ENCODE measurements at places on chromosomes 12 and 14.

DNA sequence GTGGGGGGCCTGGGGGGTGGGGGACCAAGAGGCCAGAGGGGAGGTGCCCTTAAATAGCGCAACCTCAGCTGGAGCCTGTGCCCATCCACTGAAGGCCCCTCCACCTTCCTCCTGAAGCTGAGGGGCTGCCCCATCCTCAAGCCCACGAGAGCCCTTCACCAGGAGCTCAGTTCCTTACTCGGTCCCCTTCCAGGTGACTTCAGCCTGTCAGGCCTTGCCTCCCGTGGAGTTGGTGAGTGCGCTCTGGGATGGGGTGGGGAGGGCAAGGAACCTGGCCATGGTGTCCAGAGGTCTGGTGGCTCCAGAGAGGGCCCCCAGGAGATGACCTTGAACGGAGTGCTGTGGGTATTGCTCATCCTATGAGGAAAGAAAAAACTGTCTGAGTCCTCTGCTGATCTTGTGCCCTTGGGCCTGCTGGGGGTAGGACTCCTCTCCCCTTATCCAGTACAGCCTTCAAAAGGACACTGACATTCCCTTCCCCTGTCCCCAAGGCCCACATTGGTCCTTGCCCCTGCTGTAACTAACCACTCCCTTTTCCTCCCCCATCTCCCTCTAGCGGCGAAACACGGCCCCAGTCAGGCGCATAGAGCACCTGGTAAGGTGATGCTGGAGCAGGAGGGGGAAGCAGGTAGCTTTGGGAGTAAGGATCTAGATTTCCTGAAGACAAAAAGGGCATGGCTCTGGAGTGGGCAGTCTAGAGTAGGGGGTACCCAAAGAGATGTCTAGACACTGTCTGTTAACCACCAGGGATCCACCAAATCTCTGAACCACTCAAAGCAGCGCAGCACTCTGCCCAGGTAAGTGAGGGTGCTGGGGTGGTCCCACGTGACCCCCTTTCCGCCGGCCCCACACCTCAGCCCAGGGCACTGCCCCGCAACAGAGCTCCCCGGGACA, 3.6 kb downstream of the TNS2 start:
- peak; percentile 94 for DNase-seq

- no peak for DNase-seq
Observed at GRCh38 chr12:105060715-105061378, 23.4 kb downstream of the ALDH1L2 start.

- no peak for DNase-seq
Observed at GRCh38 chr14:95490727-95491451, 25.6 kb downstream of the SYNE3 start.

- DNase-seq, result no peak
Observed at GRCh38 chr12:68264857-68265256, 11.5 kb upstream of the IL22 start.

- no peak for DNase-seq
Observed at GRCh38 chr14:32571995-32572866, 243.1 kb downstream of the AKAP6 start.

- DNase-seq, result peak; percentile 93
Observed at GRCh38 chr14:99245564-99246511, 26.2 kb downstream of the BCL11B start.

DNA sequence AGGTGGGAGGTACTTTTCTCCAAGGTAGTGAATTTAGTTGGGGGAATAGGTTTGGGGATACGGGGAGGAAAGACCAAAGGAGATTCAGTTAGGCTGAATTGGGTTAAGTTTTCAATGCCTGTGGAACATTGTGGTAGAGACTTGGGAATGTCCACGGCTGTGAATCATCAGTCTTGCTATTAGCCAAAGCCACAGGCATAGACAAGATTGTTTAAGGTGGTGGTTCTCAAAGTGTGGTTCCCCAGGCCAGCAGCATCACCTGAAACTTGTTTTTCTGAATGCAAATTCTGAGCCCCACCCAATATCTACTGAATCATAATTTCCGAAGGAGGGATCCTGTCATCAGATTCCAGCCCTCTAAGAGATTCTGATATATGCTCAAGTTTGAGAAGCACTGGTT, 316.2 kb downstream of the EGLN3 start:
- DNase-seq, result no peak
